ENCODE measurements at places on chromosomes 2 and 18.

DNA sequence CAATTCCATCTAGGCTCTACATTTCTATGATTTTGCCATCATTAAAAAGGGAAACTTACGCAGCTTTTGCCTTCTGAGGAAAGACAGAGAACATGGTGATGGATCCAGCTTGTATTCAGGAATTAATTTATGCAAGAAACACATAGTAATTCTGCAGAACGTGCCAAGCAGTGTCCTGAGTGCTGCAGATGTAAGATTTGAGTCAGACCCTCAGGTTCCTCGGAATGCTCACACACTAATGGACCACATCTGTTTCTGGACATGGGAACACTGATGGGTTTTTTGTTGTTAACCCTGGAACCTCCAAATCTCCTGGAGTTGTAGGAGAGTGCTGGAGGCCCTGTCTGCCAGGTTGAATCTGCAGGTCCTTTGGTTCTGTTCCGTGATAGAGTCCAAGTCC is 132.9 kb downstream of the SETBP1 start:
- no peak for DNase-seq

- DNase-seq: no peak
These were observed 36.9 kb downstream of the SUMO1 start for GRCh38 chr2:202201220-202202160.

- no peak for DNase-seq
These were observed 48.9 kb downstream of the TSN start for GRCh38 chr2:121804340-121804739.

DNA sequence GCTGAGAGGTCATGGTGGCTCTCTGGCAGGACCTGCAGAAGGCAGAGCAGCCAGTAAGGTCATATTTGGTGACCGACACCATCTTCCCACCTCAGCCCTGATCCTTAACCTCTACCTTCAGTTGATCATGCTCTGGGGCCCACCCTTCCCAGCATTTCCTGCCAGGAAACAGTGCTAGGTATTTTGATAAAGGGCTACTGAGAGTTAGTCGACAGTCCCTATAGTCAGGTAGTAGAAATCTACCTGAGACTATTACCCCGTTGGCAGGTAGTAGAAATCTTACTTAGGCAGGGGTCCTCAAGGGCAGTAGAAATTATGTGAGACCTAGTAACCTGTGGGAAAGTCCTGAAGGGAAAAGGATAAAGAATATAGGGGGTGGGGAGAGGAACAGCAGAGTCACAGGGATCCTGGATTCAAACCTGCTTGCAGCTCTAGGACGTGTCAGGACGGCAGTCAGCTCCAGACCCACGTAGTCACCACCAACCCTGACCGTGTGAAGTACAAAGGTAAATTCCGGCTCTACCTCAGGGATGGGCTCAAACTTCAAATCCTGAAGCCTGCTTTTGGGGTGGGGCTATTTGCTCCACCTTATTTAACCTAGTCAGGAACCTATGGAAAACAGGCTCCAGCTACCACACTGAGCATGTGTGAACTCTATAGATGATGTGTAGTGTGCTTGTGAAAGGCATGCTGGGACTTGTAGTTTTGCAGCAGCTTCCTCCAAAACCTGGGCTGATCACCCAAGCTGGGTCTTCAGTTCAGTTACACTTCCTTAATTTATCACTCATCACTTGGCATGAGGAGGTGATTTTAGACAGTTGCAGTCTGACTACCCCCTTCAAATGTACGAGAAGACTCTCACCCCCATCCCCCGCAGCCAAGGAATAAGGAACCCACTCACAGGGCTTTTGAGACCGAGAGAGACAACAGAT is at the start of gene DQX1:
TSS of gene DQX1 (minus strand) at position 515 of the 932 bp plus-strand sequence. CDS start at position 13, 502 bp downstream.
- no peak for DNase-seq

DNA sequence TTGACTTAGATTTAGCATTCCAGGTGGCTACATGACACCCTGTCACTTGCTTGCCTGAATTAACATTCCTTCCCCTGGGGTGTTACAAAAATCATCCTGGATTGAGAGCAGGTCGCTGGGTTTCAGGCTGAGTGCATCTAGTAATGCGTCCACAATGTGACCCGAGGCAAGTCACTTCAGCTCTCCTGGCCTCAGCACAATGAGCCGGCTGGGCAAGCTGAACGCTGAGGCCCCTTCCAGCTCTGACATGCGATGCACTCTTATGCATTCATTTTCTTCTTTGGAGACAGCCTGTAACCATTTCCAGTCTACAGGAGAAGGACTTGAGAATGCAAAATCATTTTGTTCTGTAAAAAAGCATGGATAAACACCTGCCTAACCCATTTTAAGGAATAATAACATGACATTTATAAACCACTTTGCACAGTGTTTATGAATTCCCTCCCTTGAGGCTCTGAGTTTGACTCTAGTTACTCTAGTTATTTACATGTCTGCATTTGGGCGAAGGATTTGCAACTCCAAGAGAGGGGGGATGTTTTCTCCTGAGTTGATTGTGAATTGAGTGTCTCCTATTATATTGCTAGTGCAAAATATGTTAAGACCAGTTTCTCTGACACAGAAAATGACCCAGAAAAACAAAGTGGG is 63.0 kb upstream of the CPO start:
- no peak for DNase-seq

DNA sequence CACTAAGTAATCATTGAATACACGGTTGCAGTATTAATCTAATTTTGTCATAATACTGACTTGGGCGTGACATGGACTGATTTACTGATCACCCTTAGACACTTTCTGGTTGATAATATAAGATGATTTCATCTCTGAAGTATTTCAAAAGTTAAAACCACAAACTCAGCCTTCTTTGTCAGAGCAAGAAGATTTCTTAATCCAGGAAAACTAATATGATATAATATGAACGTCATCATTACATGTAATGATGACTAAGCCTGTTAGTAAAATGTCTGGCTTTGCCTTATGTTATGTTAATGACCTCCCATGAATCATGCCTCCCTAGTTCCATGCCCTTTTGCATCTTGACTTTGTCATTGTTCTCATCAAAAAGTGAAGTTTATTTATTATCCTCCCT is 1325.0 kb upstream of the CDH2 start:
- DNase-seq: no peak

GRCh38 chr2:236408090-236408489 is 143.9 kb upstream of the ASB18 start:
- no peak for DNase-seq

DNA sequence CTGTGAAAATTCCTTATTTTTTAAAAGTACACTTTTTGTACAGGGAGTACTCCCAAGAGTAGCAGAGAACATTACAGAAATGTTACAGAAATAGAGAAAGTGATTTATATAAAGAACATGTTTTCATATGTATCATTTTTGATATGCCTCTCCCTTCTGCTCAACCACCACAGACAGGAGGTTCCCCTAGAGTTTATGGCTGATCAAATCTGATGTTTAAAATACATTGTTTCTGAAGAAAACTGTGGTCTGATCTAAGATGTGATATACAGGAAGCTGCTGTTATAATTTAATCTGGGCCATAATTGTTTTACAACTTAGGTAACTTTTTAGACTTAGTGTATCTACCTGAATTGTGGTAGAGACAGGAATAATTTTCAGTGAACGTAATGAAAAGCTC is 37.0 kb downstream of the STAT4 start:
- DNase-seq: no peak

DNA sequence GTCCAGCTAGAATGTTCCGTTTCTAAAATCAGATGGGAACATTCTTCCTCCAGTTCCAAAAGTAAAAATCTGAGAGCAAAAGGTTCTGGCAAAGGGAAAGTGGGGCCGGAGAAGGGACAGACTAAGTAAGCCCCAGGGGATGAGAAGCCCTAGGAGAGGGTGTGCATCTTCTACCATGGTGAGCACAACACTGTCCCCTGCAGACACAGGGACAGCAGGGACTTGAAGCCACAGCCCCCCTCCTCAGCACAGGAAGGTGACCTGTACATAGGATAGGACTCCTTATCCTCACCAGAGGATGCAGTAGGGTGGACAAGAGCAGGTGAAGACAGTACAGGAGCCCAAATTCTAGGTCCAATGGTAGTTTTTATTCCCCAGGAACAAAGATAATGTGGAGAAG is 12.6 kb upstream of the ATRAID start:
- DNase-seq: no peak

GRCh38 chr2:69798290-69798908 is 31.1 kb upstream of the GMCL1 start:
- no peak for DNase-seq

- DNase-seq: no peak
These were observed 87.7 kb downstream of the MEP1B start for GRCh38 chr18:32277549-32277948.

DNA sequence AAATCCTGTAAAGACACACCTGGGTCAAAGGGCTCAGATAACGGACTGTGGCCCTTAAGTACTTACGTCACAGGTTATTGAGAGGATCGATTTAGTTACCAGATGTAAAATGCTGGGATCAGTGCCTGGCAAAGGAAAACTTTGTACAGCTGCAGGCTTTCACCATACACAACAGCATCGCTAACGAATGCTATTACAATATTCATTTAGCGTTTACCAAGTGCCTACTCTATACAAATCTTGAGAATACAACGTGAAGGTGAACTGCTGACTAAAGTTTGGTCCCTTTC is 619 bp upstream of the MSH6 start:
- DNase-seq: no peak

DNA sequence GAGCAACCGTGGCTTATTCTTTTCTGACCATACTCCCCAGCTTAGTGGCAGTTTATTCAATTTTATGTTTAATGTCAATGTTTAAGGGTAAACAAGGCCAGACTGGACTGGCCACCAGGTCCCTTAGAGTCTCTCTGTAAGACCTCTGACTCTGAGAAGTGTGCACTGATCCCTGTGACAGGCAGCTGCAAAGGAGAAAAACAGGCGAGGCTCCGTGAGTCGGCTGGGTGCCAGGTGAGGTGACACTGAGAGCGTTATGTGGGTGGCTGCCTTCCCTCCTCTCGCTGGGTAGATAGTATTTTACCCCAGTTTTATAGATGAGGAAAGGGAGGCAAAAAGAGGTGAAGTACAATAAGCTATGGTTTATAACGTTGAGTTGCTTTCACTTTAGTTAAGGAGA is 139.4 kb upstream of the HDAC4 start:
- DNase-seq: no peak

GRCh38 chr18:56458770-56459712 is 179.4 kb downstream of the TXNL1 start:
- DNase-seq: no peak

DNA sequence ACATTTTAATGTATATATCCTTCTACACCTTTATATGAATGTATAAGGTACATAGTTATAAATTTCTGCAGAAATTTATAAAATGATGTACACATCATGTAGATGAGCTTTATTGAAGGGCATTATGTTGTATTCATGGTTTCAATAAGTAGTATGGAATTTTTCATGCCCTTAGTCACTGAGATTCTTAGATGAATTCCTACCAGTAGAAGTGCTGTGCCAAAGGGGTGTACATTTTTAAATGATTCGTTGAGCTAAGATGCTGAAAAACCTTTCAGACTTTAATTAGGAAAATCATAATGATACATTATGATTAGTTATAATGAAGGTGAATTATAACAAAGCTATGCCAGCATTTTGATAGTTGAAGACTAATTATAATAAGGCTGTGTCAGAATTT is 115.2 kb downstream of the ZNF236 start:
- no peak for DNase-seq

- no peak for DNase-seq
These were observed 531.2 kb downstream of the NYAP2 start for GRCh38 chr2:225930687-225931086.

DNA sequence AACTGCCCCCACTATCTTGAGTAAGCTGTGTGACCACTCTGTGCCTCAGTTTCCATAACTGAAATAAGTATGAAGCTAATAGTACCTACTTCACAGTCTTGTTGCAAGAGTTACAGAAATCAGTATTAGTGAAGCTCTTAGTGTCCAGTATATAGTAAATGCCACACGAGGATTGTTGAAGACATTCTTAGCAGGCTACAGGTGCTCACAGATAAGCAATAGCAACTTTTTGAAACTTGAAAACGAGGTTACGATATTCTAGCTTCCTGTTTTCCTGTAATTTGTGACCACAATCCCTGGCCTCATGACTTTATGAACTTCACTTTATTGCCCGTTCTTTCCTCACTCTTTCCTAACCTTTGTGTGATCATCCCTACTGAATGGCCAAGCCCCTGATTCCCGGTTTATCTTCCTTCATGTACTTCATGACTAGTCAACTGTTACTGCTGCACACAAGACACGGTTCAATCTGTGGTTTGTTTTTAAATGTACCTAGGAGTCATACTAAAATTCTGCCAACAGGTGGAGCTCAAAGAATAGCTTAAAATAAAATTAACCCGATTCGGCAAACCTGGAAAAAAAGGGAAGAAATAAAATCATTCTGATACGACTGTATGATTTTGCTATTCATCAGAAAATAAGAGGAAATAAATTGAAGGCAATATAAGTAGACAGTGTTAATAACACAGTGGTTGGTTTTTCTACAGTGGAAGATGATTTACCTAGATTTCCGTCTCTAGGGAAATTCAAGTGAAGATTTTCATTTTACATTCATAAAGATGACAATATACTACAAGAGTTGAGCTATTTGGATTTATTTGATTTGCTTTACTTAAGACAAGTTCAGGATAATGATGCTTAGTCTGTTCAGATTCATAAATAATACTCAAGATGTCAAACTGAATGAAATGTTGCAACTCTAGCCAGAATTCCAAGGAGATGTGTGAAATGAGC is 38.1 kb upstream of the STAT1 start:
- DNase-seq: no peak

DNA sequence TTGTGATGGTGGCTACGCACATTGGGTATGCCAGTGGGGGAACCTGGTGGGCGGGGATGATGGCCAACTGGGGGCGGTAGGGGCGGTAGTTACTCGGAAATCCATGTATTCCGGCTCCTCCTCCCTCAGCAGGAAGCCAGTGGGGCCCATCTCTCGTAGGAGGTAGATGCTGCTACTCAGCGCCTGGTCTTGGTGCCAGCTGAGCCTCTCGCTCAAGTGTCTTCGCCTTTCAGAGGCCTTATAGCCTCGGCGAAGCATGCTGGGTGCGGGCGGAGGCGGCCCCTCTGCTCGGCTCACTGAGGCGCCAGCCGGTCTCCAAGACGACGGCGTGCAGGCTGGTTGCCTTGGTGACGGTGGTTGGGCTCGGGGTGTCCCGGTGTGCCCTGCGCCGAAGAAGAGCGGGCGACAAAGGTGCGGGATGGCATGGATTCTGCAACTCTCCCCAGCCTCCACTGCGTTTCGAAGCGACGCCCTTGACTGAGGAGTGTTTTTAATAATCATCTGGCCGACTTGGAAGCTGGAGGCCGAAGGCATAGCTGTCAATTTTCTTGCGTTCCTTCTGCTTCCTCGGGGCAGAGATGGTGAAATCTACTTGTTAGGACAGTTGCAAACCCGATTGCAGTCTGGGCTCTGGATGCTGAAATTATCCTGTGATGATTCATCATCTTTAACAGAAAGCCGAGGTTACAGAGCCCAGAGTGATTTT is at the start of gene ZSWIM2:
TSS of gene ZSWIM2 (minus strand) at position 298 of the 706 bp plus-strand sequence. CDS start at position 258, 40 bp downstream.
- DNase-seq: no peak

- no peak for DNase-seq
These were observed 144.4 kb downstream of the PTGR3 start for GRCh38 chr18:75064513-75064905.

GRCh38 chr2:74620671-74621070 is 27.5 kb downstream of the M1AP start:
- no peak for DNase-seq
